ENCODE measurements at places on chromosomes 13 and 19.

GRCh38 chr13:79267560-79267959, 138.5 kb downstream of the RBM26 start:
- DNase-seq = no peak

GRCh38 chr19:33580645-33581037, 41.1 kb upstream of the CHST8 start:
- DNase-seq = no peak

DNA sequence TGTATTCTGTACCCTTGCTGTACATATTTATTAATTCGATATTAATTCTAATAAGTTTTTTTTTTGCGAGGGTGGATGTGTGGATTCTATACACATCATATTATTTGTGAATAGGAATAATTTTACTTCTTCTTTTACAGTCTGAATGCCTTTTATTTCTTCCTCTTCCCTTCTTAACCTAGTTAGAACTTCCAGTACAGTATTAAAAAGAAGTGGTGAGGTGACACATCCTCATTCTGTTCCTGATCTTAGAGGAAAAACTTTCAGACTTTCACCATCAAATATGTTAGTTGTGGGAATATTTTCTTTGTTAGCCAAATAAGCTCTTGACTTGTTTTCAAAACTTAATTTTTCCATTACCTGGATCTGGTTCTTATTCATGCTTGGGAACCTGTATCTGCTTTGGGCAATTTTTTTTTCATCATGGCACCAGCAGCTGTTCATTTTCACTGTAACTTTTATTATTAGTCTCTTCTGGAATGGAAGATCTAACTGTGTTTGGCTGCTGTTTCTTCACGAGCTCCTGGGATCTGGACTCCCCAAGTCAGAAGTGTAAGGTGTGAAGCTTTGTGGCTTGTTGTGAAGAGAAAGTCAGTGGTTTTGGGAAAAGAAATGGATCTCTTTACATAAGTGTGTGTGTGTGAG, 33.1 kb downstream of the RGCC start:
- no peak for DNase-seq

- DNase-seq = peak; percentile 25
Measured at GRCh38 chr13:113564331-113565023, 20.1 kb upstream of the TFDP1 start.

DNA sequence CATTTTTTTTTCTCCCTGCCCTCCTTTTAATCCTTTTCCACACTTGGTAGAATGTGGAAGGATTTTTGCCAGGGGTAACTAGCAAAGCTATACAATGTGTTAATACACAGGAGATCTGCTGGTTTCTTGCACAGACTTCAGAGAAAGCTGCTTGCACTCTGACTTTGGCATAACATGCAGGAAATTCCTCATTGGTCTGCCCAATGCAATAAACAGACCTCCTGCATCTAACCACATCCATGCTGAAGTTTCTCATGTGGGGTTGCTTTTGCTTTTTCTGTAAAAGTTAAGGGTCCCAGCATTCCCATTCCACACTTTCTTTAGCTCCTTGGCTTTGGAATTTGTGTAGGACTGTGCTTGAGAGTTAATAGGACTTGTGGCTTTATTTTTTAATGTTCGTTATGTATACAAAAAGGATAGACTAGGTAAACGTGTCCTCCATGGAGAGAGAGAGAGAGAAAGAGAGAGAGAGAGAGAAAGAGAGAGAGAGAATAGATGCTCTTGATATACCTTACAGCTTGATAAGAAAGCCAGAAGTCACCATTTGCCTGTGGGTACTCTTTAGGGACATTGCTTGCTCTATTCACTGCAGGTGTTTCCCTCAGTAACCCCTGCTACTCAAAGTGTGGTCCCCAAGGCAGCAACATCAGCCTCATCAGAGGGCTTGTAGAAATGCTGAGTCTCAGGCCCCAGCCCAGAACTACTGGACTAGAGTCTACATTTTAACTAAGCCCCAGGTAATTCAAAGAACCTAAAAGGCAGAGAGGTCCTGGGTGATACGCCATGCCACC, 170.5 kb downstream of the SHISA2 start:
- DNase-seq = no peak

GRCh38 chr13:61918841-61919240, 503.2 kb upstream of the PCDH20 start:
- DNase-seq = no peak

All from liver (tissue), 10 donors.